CD4-positive, alpha-beta T cell treated with Interleukin-4 for 4 hours (primary cell): ENCODE measurements at places on chromosomes 12 and 14.

DNA sequence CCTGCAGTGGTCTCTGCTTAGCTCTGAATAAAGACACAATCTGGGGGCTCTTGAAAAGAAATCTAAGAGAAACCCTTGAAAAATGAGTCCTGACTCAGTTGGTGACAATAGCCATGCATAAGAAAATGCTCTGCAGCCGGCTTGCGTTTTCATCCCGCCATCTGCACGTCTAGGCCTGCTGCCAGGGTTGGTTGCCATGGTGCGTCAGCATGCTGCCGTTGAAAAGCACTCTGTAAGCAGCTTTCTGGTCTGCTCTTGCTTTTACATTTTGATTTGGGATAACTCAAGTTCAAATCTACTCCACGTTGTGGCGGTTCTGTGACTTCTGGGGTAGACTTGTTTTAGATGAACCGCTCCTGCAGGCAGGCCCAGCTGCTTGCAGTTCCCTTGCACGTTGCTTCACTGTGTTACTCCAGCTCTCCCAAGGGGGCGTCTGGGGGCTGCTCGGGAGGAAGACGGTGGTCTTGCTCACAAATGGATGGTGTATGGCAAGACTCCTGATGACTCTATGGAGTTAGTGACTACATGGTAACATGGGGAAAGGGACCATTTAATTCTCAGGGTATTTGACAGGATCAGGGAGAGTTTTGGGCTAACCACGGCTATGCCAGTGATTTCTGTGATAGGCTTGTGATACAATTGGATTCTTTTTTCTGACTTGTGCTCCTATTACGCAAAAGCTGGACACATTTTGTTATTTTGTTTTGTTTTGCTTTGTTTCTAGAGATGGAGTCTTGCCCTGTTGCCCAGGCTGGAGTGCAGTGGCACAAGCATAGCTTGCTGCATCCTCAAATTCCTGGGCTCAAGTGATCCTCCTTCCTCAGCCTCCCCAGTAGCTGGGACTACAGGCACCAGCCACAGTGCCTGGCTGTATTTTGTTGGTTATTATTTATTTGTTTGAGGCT lies 15.8 kb downstream of the WNT5B start:
- no peak for DNase-seq

DNA sequence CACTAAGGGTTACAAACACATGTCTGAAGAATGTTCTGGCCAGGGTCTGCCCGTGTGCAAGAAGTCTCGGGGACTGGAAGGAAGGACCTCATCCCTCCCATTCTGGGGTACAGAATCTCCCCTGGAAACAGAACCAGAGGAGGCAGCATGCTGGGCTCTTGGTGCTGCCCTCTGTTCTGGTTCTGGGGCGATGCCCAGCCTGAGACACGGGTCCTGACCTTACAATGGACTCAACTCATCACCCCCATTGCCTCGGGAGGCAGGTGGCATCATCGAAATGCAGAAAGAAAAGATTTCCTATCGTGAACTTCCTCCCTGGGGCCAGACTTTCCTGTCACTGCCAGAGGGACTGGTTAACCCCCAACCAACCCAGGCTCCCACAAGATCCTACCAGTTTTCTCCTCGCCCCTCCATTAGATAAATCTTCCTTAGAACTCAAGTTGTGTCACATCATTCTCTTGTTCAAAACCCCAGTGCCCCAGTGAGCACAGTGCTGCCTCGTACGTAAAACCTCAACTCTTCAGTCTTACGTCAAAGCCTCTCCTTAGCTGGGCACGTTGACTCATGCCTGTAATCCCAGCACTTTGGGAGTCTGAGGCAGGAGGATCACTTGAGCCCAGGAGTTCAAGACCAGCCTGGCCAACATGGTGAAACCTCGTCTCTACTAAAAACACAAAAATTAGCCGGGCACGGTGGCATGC lies 52.1 kb downstream of the PSMA6 start:
- DNase-seq: no peak

GRCh38 chr12:128444598-128444997 lies 177.6 kb downstream of the TMEM132C start:
- no peak for DNase-seq

GRCh38 chr12:9718968-9719367 lies 13.9 kb downstream of the CLECL1 start:
- DNase-seq: no peak

GRCh38 chr14:61280526-61281185 lies 482 bp downstream of the TMEM30B start:
- peak; percentile 77 for DNase-seq

DNA sequence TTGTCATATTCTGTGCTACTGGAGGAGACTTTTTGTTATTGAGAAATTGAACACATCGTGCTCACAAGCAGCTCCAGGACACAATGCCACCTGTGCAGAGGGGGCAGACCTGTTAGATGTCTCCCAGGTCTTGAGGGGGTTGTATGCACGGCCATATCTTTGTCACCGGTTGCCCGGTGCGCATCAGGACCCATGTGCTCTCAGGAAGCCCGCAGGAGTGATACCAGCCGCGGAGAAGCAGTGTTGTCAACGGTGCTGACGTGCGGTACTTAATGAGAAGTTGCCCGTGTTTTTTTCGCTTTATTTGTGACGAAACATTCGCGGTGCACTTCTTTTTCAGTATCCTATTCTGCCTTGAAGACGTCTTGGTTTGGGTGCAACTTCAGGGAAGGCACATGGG lies 128.2 kb upstream of the RTL1 start:
- DNase-seq: no peak

GRCh38 chr12:25308756-25309155 lies 58.0 kb upstream of the KRAS start:
- DNase-seq: no peak

GRCh38 chr14:59281609-59282377 lies 93.3 kb downstream of the DAAM1 start:
- no peak for DNase-seq

DNA sequence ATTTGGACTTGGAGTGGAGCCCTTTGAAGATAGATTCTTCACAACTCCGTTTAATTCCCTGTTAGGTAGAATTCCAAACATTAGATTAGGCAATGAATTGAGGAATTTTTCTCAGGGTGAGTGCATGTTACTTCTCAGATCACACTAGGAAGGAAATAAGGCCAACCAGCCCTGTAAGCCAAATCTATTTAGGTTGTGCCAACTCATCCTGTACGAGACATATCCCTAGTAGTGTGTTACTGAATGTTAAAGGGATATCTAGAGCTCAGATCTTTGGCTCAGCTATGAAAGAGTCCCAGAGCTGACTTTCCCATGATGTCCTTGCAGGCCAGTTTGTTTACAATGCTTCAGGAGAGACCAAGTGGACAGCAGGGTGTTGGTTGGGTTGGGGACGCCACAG lies 45.6 kb downstream of the GPHB5 start:
- DNase-seq: no peak

DNA sequence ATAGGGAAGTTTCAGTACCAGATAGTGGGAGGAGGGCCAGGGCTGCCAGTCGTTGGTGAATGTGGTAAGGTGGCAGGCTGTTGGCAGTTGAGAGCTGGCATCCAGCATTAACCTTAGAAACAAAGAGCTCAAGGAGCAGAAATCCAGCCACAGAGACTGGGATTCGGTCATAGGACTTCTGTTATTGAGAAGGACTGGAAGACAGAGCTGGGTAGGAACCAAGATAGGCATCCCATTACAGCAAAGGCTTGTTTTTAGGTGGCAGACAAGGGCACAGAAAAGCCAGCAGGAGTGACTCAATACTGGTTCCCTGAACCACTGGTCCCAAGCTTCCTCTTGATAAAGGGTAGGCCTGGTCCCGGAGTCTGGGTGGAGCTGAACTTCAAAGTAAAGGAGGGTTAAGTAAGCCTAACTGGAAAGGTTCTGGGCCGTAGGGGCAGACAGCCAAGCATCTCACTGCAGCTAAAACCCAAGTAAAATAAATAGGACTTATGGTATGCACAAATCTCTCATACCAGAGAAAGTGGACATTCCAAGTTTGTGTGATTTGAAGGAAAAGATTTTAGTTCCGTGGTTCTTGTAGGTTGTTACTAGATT lies 147.9 kb downstream of the ETV6 start:
- no peak for DNase-seq

GRCh38 chr12:71392521-71393145 lies 47.0 kb upstream of the LGR5 start:
- peak; percentile 30 for DNase-seq

GRCh38 chr12:119885549-119885948 lies 8.4 kb upstream of the CIT start:
- DNase-seq: no peak

DNA sequence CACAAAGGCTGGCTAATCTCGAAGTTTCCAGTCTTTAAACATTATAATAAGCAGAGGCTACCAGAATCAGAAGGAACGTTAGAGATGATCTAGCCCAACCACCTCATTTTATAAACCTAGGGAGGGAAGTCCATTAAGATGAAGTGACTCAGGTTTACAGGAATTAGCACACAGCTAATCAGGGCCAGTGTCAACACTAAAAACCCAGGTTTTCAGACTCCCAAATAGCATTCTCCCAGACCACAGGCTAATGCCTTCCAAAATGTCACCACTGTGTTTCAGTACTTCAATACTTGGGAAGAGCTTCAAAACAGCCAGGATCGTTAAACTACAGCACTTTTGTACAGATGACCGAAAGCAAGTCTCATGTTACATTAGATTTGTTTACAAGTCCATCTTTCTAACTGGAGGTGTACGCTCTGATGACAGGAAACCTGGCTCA lies 89.2 kb downstream of the FOXN3 start:
- DNase-seq: no peak

DNA sequence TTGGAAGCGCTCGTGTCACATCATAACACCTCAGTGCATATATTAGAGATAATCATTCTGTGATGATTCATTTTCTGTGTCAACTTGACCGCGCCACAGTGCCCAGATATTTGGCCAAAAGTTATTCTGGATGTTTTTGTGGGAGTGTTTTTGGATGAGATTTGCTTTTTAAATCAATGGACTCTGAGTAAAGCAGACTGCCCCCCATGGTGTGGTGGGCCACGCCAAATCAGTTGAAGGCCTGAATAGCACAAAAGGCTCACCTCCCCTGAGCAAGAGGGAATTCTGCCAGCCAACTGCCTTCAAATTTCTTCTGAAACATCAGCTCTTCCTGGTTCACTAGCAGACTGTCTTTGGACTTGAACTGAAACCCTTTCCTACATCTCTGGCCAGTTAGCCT lies 24.6 kb upstream of the MAP3K9 start:
- DNase-seq: no peak

DNA sequence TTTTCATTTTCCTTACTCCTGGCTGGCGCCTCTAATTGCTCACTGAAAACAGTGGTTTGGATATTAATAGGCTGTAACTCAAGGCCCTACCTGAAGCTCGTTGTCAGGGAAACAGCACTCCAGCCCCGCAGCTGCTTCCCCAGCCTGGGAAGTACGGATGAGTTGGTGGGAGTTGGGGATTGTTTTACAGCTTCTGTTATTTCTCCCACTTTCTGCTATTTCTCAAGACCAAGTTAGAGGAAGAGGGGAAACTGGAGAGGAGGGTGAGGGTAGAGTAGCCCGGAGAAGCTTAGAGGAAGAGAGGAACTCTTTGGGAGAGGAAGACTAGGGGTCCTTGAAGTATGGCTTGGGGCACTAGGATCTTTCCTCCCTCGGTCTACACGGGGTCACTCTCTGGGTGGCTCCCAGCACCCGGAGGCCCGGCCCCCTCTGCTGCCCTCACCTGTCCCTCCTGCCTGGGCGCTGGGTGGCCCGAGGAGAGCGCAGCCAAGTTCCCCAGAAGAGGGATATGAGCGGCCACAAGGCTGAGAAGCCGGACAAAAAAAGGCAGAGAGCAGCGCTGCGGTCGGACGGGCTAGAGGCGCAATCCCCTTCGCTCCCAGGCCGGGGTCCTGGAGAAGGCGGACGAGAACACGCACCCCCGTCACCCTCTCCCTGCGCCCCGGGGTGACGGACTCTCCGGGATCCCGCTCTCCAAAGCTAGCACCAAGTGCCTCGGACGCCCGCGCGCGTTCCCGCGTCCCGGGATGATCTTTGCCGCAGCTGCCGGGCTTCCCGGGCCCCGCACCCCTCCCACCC lies 671 bp downstream of the SPTB start:
- no peak for DNase-seq

DNA sequence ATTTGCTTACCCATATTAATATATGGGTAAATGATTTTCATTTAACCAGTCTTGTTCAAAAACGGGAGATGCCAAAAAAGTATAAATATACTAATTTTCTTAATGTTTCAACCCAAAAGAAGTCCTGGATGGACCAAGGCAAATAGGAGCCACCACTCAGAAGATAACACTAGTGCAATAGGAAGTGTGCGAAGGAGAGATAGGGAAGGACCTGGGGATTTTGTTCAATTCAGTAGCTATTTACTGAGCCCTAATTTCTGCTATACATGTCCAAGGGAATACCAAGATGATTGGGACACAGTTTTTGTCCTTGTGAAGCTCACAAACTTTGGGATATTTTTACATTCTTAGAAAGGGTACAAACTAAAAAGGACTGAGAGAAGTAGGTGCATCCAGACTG lies 1.5 kb downstream of the CMAS start:
- DNase-seq: no peak

- DNase-seq: no peak
Measured at GRCh38 chr14:39381366-39381765, 50.9 kb downstream of the FBXO33 start.

- DNase-seq: no peak
Measured at GRCh38 chr14:68458253-68458652, 334.6 kb downstream of the ZFP36L1 start.

- no peak for DNase-seq
Measured at GRCh38 chr14:85531587-85532373, 1.8 kb downstream of the FLRT2 start.

DNA sequence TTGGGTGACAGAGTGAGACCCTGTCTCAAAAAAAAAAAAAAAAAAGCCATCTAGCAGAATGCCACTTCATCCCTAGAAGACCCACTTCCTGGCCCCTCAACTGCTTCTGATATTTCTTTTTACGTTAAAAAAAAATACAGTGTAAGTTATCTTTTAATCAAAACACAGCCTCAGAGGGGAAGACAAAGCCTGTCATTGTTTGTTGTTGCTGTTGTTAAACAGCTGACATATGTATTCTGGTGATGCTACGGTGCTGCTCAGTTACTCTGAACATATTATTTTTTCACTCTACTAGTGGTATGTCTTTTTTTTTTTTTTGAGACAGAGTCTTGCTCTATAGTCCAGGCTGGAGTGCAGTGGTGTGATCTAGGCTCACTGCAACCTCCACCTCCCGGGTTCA lies 75.4 kb downstream of the PAPLN start:
- DNase-seq: no peak

GRCh38 chr14:105204931-105205672 lies 24.0 kb upstream of the NUDT14 start:
- no peak for DNase-seq

GRCh38 chr12:46908236-46908935 lies 82.6 kb upstream of the SLC38A4 start:
- DNase-seq: no peak

DNA sequence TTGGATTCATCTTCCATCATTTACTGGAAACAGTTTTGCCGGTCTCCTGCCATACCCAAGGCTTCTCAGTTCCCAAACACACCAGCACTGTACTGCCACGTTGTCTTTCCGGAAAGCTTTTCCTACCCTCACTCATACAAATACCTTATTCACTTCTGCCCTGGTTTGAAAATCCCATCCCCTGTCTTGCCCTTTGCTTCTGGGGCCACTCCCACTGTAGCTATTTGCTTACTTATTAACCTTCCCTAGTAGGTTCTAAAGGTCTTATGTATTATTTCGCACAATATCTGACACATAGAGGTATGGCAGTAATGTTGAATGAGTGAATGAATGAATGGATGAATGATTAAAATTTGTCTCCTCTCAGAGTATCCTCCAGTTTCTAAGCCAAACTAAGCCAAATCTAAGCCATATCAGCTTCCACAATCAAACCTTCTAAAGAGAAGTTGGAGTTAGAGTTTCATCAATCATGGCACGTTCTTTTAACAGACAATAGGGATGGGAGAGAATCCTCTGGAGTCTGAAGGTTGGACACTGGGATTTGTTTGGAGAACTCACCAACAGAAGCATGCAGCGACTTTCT lies 18.6 kb downstream of the TSPAN8 start:
- DNase-seq: no peak
